Amygdala (tissue), 56 donors: ENCODE measurements at places on chromosomes 2 and 18.

DNA sequence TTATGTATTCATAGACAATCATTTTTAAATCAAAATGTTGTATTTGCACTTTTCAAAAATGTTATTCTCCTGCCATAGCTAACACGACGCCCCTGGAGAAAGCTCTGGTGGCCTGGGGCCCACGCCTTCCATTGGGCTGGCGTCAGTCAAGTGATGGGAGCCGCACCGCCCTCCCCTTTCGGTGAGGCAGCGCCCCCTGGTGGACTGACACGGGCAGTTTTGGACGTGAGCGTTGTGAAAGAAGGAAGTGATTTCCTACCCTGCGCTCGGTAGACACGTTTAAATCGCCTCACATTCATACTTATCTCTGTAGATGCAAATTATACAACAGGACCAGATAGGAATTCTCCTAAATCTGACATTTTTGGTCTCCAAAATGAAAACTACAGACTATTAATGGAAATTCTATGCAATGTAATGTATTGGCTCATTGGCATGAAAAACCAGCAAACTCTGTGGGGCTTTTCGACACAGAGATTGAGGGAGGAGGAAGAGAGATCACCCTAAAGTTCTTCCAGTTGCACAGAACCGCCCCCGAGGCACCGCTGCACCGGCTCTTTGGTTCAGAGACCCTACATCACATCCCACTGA is 326.2 kb upstream of the SOX11 start:
- DNase-seq = peak; percentile 7

DNA sequence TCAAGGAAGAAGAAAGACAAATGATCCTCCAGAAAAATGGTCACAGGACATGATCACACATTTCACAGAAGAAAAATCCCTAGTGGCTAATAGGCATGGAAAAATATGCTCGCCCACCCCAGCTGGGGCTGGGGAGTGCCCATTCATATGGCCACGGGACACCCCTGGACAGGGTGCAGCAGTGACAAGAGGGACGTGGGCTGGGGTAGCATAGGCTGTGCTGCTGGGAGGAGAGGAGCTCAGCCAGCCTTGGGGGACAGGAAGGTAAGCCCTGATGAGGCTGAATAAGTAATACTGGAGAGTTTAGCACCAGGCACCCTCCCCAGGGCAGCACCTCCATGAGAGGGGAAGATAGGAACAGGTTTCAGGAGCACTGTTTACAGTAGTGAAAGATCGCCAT is 254.9 kb upstream of the HS6ST1 start:
- DNase-seq = no peak

GRCh38 chr2:2233171-2233826 is 97.8 kb downstream of the MYT1L start:
- no peak for DNase-seq

DNA sequence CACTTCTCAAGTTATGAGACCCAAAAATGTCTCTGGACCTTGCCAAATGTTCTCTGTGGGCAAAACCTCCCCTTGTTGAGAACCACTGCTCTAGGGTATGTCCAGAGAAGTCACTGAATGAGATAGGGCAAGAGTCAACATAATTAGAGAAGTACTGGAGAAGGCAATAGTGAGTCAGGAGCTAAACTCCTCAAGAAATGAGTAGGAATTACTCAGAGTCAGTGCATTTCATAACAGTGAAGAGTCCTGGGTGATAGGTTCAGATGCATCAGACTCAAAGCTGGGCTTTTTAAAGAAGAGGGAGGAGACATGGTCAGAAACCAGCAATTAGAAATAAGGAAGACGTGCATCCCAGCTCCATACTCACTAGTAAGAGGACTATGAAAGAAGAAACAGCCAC is 38.6 kb upstream of the IHH start:
- DNase-seq = no peak

DNA sequence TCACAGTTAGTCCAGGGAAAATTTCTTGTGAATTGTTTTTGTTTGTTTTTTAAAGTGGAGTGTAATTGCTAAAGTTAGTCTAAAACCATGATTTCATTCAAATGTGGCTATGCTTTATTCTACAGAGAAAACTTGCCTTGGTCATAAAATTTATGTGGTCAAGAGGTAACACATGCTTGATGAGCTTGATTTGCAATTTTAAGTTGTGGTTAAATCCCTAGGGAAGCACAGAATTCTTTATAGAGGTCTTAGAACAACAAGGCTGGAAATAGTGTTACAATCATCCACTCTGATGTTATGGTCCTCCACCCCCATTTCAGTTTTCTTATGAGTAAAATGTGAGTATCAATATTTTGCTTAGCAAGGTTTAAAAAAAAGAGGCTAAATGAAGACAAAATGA is 359.6 kb downstream of the NRXN1 start:
- no peak for DNase-seq

- no peak for DNase-seq
Observed at GRCh38 chr2:15127876-15128275, 433.3 kb downstream of the NBAS start.

DNA sequence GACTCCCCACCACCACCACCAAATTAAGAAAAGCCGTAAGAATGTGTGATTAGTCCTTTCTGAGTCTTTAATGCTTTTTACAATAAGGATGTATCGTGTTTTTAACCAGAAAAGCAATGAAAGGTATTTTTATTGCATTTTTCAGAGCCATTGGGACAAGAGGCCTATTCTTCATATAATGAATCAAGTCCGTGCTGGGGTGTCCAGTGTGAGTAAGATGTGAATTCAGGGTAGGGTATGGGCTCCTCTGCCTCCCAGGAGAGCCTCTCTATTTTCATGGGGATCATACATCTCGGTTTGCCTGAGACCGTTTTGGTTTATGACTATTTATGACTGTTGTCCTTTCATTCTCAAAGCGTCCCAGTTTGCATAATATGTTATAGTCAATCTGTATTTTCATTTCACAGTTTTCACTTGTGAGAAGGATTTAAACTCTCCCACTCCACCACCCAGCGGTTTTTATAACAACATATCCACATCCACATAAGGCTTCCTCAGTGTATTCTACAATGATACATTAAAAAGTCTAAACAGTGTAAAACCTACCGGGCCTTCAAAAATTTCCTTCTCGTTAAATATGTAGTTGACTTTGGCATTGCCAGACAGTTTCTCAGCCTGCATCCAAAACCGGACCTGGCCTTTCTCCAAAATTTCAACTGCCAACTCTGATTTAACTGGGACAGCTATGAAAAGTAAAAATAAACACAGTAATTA is 80.8 kb upstream of the LPIN2 start:
- no peak for DNase-seq

DNA sequence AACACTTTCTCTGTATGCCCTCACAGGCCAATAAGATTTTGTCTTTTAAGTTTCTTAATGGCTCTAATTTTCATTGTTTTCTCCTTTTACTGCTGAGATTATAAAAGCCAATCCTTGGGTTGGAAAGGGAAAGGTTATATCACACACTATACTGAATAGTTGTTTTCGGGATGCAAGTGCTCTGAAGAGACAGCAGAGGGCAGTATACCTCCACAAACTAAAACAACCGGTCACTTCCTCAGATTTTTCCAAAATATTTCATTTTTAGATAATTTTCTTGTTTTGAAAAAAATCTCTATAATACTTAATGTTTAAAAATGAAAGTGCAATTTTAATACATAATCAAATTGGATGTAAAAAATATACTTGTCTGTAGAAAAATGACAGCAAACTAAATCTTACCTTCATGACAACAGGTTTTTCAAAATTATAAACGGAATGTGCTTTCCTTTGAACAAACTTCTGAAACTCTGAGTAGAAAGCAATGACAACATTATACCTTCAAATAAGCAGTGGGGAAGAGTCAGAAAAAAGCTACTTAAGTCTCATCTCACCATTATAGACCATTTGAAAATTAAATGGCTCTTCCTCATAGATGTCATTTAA is 82.7 kb downstream of the ORC4 start:
- DNase-seq = no peak

DNA sequence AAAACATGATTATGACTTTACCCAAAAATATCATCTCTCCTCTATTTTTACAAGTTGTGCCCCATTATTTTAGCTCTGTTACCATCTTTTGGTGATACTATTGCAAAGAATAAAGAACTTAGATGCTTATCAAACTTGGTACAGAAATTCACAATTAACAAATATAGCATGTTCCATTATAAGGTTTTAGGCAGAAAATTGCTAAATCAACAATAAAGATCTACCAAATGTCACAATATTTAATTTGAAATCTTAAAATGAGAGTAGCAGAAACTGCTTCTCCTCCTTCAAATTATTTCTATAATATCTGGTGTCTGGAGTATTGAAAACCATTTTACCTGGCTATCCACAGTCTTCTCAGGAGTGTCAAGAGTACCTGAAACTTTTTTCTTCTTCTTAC is 8.7 kb downstream of the NIFK start:
- no peak for DNase-seq

- no peak for DNase-seq
Observed at GRCh38 chr2:14257801-14258507, 374.6 kb upstream of the LRATD1 start.

GRCh38 chr2:236343400-236344161 is 79.4 kb upstream of the ASB18 start:
- no peak for DNase-seq

DNA sequence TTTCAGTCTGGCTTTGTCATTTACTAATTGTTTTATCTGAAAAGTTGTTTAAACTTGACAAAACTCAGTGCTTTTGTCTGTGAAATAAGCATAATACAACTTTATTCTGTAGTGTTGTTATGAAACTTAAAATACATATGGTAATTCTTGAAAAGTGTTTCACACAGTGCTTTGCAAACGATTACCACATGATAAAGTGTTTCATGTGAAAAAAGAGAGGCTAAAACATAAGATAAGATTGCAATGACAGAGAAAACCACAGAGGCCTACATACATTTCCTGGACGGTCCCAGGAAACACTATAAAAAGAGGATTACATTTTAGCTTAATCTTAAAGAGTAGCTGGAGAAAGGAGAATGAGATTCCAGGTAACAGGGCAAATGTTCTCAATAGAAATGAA is 1934.6 kb upstream of the LRRTM1 start:
- no peak for DNase-seq

GRCh38 chr18:63578357-63578958 is 8.7 kb upstream of the SERPINB13 start:
- no peak for DNase-seq

DNA sequence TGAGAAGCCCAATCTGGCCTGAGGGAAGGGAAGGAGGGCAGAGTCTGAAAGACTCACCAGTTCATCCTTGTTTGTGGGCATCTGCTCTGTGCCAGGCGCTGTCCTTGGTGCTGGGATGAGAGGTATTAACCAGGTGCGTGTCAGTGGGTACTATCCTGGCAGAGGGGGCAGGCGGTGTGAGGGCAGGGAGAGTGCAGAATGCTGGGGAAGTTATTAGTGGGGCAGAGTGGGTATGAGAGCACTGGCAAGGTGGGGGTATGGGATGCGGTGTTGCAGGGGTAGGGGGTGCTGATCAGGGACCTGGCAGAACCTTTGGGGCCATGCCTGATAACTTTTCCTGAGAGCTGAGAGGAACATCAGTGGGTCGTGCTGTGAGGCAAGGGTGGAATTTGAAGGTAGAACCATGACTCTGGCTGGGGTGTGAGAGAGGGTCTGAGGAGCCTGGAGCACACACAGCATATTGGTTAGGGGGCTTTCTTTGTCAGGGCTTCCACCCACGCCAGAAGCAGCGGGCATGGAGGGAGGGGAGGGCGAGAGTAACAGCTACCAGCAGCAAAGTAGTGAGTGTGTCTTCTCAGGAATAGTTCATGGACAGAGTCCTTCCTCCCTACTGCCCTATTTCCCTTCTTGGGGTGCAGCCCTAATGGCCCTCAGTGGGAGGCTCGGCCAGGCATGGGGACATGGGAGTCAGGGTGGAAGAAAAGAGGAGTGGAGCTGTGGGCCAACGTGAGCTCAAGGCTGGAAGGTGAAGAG is 290.7 kb downstream of the CYP26B1 start:
- no peak for DNase-seq

- no peak for DNase-seq
Observed at GRCh38 chr2:215020283-215020682, 118.1 kb downstream of the ABCA12 start.

DNA sequence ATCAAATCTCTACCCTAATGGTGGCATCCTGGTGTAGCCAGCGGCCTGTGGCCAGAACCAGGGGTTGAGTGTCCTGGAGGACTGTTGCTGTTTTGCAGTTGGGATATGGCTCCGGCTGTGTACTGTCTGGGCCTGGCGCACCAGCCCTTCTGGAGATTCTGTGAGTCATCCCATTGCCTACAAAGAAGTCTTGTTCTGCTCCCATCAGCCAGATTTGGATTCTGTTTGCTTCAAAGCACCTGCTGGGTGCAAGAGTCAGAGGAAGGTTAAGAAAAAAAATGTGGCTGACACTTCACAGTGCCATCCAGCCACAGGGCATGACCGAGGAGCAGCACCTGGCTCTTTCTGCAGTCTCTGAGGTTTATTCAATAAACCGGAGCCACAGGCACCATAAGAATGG is 41.0 kb upstream of the ASAP2 start:
- no peak for DNase-seq

GRCh38 chr2:148948868-148949267 is 73.8 kb downstream of the KIF5C start:
- no peak for DNase-seq

DNA sequence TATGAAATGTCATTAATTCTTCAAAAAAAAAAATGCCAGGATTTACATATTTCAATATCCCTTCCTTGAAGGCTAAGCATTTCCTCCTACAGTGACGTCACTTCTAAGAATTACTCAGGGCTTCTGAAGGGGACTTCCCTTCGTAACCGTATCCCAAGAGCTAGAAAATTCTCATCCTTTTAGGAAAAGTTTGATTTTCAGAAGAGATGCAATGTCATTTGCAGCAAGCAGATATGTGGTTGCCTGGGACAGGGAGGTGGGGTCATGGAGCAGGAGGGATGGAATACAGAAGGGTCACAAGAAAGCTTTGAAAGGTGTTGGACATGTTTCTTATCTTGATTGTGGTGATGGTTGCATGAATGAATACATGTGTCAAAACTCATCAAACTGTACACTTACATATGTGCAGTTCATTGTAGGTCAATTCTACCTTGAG is 97.0 kb upstream of the ATL2 start:
- DNase-seq = no peak
